ENCODE measurements at places on chromosomes 12 and 14. TPM values are rescaled to one million over a fixed set of nuclear protein-coding genes. Genes with fewer than 3 reads are reported as not detected.

Gene CLEC1A
- not detected for total RNA-seq

Gene CCDC198
- total RNA-seq = 56.2 TPM

Gene HPD
- not detected for total RNA-seq

Gene CABP1
- total RNA-seq = 0.16 TPM

Data from mesangial cell (primary cell).